ENCODE measurements at places on chromosomes 7 and 10.

- peak; percentile 45 for DNase-seq
Observed at GRCh38 chr10:3395458-3395861, 222.9 kb upstream of the PITRM1 start.

DNA sequence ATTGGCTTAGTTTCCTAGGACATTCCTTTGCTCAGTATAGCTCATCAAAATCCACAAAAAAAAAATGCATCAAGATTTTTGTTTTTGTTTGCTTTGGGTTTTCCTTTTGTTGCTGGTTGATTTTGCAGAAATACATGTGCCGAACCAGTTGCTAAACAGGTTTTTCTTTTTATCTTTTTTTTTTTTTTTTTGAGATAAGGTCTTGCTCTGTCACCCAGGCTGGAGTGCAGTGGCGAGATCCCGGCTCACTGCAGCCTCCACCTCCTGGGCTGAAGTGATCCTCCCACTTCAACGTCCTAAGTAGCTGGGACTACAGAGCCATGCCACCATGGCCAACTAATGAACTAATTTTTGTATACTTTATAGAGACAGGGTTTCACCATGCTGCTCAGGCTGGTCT is 8.3 kb downstream of the CSTF2T start:
- DNase-seq: no peak

DNA sequence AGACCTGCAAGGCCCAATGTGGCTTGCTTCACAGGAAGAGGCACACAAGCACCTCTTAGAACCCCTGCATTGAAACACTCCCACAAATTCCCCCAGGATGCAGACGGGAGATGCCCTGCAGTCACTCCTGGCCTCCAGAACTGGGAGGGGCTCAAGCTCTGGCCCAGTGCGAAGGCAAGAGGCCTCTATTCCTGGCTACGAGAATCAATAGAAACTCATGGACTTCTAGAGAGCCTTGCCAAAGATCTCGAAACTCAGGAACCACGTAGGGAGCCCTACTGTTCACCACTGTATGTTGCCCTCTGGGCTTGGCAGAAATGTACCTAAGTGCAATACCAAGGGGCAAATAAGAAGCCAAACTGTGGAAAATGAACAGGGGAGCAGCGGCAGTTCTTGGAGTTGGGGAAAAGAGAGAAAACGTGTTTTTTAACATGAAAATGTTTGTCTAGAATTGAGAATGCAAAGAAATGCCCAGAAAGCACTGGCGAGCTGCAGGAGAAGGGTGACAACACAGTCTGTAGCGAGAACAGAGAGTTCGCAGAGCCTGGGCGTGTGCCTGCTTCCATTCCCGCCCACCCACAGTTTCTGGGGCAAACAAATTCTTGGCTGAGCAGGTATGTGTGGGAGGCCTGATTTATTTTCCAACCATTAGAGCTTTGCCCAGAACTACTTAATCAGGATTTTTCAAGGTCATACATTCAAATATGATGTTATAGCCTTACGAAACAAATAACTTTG is 260.5 kb upstream of the KLF14 start:
- DNase-seq: no peak

DNA sequence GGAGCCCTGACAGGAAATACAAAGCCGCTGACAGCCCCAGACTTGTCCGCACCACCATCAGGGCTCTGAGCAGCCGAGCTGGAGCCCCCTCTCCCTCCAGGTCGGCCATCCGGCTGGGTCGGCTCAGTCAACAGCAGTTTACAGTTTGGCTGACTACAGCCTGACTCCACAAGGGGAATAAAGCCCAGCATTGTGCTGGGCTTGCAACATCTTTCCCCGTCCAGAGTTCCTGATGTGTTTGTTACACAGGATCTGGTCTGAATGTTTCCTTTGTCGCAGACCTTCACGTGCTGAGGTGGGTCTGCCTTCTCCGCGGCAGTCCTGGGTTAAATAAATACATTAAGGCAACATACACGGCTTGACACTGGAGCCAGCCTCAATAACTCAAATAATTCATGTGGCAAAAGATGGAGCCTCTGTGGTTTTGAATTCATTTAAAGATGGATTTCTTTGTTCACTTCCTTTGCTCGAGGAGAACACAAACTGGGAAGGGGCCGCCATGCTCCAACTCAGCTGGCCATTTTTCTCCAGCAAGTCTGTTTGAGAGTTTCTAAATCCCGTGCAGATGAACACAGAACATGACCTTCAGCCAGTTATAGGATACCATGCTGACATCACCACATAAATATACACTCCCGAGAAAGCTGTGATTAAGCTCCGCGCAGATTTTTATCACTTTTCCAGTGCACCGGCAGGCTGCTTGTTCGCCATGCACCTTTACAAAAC is 192.1 kb downstream of the WDR11 start:
- DNase-seq: no peak

GRCh38 chr7:76262683-76263402 is 39.6 kb upstream of the HSPB1 start:
- no peak for DNase-seq

DNA sequence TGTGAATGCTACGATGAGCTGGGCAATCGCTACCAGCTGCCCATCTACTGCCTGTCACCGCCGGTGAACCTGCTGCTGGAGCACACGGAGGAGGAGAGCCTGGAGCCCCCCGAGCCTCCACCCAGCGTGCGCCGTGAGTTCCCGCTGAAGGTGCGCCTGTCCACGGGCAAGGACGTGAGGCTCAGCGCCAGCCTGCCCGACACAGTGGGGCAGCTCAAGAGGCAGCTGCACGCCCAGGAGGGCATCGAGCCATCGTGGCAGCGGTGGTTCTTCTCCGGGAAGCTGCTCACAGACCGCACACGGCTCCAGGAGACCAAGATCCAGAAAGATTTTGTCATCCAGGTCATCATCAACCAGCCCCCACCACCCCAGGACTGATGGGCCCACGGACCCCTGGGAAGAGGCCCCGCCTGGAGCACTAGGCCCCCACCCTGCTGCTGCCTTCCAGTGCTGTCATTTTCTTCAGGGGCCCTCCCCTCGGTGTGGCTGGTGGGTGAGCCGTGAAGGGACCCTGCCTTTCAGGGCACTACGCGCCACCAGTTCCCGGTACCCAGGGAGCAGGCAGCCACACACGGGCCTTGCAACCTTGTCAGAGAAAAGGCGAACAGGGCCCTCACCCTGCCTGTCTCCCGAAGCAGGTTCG is 2.3 kb upstream of the ANKRD2 start:
- no peak for DNase-seq

- DNase-seq: peak; percentile 52
Observed at GRCh38 chr10:132607961-132608495, 70.4 kb downstream of the INPP5A start.

DNA sequence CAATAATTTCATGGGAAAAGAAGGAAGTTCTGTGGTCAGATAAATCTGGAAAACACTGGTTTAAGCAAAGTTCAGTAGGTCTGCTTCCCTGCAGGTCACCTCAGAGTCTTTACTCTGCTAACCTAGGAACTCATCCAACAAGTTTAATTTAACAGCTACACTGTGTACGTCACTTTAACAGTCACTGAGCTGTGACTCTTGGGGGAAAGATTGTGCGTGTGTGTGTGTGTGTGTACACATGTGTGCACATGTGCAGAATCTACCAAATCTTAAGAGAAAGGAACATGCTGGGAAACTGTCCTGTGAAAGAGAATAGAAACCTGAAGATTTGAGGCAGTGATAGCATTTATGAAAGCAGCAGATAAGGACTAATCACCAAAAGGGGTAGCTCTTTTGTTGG is 62.6 kb downstream of the IKZF1 start:
- DNase-seq: no peak

- no peak for DNase-seq
Observed at GRCh38 chr7:134602881-134603451, 43.7 kb upstream of the BPGM start.

- no peak for DNase-seq
Observed at GRCh38 chr10:79292891-79293746, 54.1 kb upstream of the PPIF start.

- no peak for DNase-seq
Observed at GRCh38 chr10:1679821-1680650, 57.3 kb downstream of the ADARB2 start.

DNA sequence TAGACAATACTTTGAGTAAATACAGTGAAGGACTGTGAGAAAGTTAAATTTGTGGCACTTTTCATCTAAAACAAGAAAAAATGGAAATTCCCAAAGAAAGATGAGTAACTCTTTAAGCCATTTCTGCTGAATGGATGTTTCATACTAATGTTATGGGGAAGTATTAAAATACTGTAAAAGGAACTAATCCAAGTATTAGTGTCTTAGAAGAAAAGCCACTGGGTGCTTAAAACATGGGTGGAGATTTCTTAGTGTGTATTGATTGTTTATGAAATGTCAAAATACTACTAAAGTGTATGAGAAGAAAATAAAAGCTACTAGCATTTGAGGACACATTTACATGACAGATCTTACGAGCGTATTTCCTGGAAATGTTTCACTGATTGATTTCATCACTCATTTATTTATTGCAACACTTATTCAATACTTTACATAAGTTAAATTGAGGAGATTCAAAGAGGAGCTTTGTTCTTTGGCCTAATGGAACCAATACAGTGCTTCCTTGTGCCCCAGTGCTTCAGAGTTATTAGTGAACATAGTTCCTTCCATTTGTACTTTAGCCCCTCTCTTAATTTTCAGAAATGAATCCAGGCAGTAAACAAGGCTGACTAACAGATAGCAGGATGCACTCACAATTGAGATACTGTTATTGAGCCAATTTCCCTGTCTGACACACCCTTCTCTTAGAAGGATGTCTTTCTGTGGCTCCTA is 155.5 kb upstream of the AHR start:
- no peak for DNase-seq

DNA sequence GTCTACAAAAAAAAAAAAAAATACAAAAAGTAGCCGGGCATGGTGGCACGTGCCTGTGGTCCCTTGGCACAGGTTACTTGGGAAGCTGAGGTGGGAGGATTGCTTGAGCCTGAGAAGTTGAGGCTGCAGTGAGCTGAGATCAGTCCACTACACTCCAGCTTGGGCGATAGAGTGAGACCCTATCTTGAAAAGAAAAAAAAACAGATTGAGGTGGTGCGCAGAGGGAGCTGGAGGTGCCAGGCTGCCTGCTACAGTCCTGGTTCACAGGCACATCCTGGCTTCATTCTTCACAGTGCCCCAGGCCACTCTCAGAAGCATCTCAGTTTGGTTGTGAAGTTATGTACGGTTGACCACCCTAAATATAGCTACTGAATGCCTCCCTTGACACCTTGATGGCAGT is 4.8 kb downstream of the MMP21 start:
- no peak for DNase-seq

DNA sequence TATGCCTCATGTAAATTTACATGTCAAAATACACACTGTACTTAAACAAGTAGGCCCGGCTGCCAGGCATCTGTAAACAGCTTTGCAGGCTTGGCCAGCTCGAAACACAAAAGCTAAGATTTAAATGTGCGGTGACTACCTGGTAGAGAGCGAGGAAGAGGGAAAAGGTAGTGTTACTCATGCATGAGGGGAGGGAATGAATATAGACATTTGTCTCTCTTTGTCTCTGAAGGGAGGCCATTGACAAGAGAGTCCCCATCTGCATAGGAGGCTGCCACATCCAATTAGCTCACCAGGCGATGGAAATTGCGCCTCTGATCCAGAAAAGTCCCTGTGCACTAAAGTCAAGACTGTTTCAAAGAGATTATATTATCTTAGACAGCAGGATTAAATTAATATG is 535.8 kb downstream of the PTPRN2 start:
- DNase-seq: peak; percentile 26

DNA sequence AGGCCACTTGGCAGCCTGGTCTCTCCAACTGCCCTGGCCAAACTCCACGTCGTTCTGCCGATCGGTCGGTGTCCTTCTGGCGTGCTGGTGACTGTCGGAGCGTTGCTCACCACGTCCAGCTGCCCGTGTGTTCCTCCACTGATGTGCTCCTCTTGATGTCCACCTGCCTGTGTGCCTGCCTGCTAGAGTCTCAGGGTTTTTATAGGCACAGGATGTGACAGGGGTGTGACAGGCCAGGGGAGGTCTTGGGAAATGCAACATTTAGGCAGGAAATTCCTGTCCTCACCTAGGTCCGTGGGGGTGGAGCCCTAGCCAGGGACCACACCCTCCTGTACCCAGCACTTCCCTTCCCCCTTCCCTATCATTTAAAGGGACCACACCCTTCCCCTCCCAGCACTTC is 25.2 kb upstream of the CFAP46 start:
- peak; percentile 35 for DNase-seq

GRCh38 chr7:87474533-87475358 is 734 bp downstream of the ABCB4 start:
- DNase-seq: no peak

- no peak for DNase-seq
Observed at GRCh38 chr10:70726909-70727495, 54.7 kb downstream of the ADAMTS14 start.

- no peak for DNase-seq
Observed at GRCh38 chr7:19932549-19933249, 159.3 kb upstream of the TMEM196 start.

DNA sequence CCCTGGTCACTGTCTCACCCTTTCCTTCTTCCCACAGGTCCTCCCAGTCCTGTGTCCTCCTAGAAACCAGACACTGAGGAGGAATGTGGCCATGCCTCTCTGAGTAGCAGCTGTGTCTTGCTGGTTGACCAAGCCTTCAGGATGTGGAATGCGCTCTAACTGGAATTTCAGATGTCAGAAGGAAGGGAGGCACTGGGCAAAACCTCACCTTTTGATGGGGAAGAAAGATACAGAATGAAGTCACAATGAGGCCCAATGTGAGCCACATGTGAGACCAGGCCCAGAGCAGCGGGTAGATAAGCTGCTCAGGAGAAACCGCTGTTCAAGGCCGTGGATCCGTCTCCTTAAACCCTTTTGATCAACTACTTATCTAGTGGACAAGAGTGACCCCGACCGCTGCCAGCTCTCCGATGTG is 54.8 kb upstream of the ECHDC3 start:
- no peak for DNase-seq

DNA sequence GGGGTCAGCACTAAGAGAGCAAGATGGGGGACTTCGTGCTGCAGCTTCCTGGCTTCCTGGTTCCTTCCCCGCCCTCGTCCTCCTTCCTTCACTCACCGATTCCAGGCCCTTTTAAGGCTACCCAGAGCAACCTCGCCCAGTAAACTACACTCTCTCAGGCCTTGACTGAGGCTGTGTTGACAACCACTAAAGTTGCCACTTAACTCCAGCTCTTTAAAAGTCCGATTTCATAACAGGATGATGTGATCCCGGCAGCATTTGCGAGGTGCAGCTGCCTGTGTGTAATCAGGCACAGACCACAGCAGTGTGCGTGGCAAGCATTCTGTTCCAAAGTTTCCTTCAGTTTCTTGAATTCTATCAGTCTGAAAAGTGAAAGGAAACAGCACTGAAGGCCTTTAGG is 110.6 kb downstream of the RAB11FIP2 start:
- peak; percentile 56 for DNase-seq

DNA sequence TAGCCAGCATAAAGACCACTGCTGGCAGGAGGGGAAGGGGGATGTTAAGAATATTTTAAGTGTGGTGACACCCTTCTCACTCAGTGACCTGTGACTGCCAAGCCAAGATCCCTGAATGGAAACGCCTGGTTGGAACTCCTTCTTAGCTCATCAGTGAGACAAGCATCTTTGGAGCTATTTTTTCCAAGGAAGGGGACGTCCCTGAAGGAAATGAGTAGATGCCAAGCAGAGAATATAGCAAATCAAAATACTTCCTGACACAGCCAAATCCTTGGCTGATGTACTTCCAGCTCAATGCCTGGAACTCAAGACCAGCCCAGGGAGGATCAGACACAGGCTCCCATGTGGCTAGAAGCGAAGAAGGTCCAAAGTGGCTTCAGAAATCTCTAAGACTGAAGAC is 82.2 kb downstream of the SORBS1 start:
- no peak for DNase-seq

- DNase-seq: no peak
Observed at GRCh38 chr10:106083572-106083971, 1080.9 kb downstream of the SORCS1 start.

GRCh38 chr7:5754981-5755599 is 26.4 kb downstream of the RNF216 start:
- DNase-seq: no peak

- no peak for DNase-seq
Observed at GRCh38 chr10:4807761-4808507, 18.1 kb upstream of the AKR1E2 start.
